ENCODE measurements at places on chromosomes 7 and 10.

DNA sequence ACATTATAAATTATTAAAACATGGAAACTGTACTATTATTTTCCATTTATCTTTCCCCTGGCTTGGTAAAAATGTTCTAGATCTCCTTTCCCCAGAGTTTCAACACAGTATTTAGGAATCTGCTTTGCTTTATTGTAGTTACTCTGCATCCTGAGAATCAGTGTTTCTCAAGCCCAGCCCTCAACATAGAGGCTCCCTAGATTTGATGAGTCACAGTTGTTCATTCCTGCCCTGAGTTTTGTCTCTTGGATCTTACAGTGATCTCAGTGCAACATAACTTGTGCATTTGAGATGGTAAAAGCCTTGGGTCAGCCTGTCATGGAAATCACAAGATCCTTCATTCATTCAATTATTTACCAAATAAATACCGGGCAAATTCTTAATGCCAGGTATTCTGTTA lies 63.0 kb downstream of the VAX1 start:
- no peak for DNase-seq

- no peak for DNase-seq
Observed at GRCh38 chr7:4265066-4265465, 417.0 kb upstream of the FOXK1 start.

DNA sequence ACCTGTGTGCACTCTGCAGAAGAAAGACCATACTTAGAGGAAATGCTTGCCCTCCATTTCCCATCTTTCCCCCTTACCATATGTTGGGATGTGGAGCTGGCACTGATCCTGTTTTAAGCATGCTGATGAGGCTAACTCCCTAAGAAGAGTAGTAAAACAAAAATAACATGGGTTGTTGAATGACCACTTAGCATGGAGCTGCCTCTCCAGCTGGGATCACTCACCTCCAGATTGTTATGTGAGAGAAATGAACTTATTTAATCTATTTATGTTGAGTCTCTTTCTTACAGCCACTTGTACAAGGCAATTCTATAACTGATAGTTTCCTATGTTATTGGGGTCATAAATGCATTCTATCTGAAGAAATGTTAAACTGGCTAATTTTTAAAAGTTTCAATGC lies 17.0 kb downstream of the CTTNBP2 start:
- no peak for DNase-seq

DNA sequence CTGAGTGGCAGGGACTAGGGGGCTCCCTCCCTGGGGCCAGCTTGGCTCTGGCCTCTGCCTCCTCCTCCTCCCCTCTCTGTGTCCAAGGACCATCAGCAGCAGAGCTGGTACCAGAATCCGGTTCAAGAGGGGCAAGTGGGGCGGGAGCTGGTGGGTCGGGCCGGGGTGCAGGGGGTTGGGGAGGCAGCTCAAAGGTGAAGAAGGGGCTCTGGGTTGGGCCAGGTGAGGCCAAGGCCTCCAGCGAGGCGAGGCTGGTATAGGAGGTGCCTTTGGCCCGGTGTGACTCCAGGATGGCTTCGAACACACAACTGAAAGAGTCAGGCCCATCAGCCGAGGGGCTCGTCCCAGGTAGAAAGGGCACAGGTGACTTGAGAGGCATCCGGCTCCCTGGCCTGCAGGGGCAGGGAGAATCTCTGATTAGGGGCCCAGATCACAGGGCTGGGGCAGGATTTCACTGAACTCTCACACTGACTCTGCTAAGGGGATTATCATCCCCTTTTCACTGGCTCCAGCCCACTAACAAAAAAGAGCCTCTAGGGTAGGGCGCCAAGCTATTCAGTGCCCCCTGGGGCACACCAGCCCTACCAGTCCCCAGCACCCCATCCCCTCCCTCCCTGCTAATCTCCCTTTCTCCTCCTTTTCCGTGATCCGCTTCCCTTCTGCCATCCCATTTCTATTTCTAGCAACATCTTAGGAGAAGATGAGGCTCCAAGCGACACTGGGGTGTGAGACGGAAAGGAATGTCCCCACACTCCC lies 4.6 kb downstream of the PSD start:
- DNase-seq, result no peak

DNA sequence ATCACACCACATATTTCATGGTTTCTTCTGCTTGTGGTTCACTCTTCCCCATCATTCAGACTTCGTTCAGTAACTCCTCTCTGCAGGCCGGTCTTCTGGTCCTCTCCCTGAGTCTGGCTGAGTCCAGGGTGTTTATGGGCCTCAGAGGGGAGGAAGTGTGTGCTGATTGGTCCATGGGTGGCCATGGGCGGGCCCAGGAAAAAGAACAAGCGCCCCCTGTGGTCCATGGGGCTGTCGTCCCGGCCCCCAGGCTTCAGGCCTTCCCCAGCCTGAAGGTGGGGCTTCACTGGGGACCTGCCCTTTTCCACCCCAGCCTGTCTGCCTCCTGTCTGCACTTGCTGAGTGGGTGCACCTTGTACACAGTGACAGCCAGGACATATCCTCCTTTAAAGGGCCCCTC lies 123.7 kb downstream of the VIPR2 start:
- peak; percentile 24 for DNase-seq

DNA sequence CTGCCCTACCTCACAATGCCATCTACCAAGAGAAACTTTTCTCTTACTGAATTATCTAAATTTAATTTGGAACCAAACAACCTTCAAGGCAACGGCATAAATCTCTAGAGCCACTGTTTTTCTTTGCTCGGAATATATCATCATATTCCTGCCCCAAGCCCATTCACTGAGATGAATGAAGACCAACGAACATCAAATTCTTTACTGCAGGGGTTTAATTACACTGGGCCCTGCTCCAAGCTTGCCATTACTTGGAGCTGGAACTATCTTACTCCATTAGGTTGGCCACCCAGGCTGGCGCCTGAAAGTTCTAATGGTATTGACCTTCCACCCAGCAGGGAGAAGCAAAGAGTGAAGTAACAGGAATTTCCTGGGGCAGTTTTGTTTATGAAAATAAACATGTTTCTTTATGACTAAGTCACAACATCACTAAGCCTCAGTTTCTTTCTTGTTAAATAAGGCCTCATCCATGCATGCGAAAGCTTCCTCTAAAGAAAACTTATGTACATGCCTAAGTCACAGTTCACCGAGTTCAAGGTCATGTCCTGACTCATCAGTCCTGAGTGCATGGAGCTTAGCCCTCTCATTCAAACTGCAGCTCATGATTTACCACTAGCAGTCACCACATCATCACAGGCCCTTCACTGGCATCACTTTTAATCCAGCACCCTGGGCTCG lies 42.1 kb upstream of the ANAPC16 start:
- no peak for DNase-seq

DNA sequence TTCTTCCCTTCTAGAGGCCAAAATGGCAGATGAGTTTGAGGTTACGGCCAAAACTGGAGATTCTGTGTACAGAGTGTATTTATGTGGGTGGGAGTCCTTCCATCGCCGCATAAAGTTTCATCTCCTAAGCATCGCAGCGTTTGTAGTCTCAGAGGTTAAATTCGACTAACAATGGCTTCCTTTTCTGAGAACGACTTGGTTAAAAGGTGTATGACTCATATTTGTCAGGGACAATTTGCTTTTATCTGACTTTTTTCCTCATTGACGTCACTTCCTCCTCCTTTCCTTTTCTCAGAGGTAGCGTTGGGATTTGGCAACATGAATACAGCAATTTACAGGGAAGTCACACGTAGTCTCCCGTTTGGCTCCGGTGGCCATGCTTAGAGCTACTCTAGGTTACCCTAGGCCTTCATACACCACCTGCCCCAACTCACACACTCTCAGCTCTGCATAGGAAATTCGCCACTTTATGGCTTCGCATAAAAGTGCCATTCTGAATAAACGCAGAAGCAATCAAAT lies 37.6 kb upstream of the TCF7L2 start:
- DNase-seq, result no peak

DNA sequence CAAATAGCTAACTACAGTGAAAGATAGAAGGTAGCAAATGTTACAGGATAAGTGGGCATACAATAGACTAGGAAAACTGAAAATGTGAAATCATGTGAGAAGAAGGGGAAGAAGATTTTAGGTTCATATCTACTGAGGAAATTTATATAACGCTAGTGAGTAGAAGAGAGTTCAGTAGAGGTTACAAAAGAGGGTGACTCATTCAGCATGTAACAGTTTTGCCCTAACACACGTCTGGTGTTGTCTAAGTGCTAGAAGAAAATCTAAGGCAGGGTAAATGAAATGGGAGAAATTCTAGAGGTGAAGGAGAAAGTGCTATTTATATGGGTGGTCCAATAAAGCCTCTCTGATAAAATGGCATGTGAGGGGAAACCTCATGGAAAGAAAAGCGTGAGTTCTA lies 731.4 kb upstream of the POT1 start:
- DNase-seq, result no peak

- DNase-seq, result no peak
Observed at GRCh38 chr7:106243893-106244292, 40.9 kb downstream of the NAMPT start.

DNA sequence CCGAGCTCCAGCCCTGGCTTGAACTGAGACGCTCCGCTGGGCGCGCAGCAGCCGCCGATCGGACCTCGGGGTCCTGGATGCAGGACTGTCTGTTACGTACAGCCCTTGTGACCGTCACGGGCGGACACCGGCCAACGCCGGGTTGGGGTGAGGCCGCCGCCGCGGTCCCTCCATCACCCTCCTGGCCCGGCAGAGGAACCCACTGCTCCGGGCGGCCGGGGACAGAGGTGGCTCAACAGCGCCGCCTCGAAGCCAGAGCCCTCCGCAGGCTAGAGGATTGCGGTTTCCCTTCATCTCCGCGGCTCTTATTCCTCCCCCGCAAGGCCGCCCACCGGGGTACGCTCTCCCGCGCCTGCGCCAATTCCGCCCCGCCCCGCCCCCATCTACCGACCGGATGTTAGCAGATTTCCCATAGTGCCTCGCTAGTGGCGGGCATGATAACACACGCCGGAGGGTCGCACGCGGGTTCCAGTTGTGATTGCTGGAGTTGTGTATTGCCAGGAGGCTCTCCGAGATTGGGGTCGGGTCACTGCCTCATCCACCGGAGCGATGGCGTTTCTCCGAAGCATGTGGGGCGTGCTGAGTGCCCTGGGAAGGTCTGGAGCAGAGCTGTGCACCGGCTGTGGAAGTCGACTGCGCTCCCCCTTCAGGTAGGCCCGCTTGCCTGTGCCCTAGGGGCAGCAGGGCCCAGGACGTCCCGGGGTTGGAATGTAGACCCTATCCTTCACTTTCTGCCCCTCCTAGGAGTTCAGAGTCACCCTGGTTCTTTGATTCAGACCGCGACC lies at the start of gene TFAM:
TFAM (plus strand) TSS at position 412 of the 785 bp plus-strand sequence; CDS start at position 550, 138 bp downstream.
- peak; percentile 91 for DNase-seq

GRCh38 chr7:52547308-52547910 lies 488.0 kb upstream of the POM121L12 start:
- DNase-seq, result no peak

DNA sequence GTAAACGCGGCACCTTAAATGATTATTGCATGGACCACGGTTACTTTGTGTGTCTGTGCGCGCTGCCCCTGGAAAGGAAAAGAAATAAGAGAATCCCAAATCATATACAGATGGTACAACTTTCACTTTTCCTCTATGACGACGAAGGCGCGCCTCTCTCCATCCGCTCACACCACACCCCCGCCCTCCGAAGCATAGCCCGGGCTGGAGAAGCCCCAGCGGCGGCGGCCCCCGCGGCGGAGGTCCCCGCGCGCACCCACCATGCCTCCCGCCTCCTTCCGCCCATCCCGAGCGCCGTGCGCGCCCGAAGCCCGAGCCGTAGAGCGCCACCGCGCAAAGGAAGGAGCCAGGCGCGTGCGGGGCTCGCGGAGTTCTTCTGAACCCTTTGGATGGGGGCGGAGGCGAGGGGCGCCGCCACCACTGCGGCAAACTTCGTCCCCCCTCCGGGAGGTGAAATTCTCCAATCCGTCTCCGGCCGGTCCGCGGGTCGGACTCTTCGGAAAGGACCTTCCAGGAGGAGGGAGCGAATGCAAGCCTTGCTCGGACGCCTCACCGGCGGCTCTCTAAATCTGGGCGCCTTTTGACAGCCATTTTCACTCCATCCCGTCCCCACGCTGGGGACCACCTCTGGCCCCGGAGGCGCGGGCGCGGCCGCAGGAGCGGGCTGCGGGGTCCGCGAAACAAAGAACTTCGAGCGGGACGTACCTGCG lies 588 bp downstream of the GLI3 start:
- no peak for DNase-seq

- DNase-seq, result no peak
Observed at GRCh38 chr7:106329971-106330733, 45.4 kb upstream of the NAMPT start.

- no peak for DNase-seq
Observed at GRCh38 chr7:5442757-5443305, 19.2 kb upstream of the TNRC18 start.

DNA sequence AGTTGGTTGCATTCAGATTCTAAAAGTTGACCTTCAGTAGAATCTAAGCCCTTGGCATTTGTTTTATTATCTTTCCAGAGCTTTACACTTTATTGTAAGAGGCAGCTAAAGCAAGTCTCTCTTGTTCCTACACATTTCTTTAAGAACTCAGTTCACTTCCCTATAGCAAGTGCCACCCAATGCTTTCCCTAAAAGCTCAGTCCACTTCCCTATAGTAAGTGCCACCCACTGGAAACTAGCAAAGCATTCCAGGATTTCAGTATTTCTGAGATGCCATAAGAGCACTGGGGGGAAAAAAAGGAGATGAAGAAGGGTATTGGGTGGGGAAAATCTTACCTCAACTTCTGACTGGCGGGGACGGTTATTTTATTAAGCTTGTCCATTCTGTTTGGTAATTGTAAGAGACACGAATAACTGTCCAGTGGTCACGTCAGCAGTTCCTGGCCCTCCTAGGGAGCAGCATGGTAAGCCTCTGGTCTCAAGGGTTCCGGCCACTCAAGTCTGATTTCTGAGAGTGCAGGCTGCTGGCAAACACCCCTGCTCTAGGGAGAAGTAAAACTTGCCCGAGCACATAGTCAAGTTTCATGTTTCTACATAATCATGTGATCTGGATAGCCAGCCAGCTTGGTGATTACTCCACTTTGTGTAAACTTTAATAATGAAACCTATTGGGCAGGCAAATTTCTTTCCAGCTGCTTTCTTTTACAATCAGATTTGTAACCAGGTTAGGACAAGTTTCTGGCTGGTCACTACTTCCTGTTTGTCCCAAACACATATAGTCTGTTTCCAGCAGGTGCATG lies at the start of gene BLNK:
BLNK (minus strand) TSS at position 554 of the 800 bp plus-strand sequence; CDS start at position 383, 171 bp downstream.
- DNase-seq, result peak; percentile 80

- no peak for DNase-seq
Observed at GRCh38 chr7:18530224-18531179, 35.0 kb downstream of the HDAC9 start.

- DNase-seq, result no peak
Observed at GRCh38 chr7:122199171-122199570, 55.1 kb upstream of the AASS start.

- DNase-seq, result no peak
Observed at GRCh38 chr7:23687011-23687410, 7.0 kb downstream of the FAM221A start.

- DNase-seq, result no peak
Observed at GRCh38 chr7:98240961-98241673, 10.9 kb downstream of the TECPR1 start.
